ENCODE measurements at places on chromosomes 1 and 21.

DNA sequence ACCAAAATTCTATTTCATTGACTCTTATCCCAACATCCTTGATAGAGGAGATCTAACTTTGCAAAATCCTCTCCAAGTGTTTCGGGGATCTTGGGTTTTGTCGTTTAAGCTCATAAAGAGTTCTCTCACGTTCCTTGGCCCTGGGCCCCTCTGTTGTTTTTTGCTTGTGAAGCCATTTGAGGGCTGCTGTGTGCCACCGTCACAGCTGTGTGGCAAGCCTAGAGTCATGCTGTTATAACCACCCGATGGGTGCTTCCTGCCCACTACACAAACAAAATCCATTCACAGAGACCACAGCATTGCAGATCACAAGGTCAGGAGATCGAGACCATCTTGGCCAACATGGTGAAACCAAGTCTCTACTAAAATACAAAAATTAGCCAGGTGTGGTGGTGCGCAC lies 154.1 kb downstream of the ADSS2 start:
- DNase-seq, result no peak

- DNase-seq, result no peak
These were observed 315.3 kb upstream of the DUSP10 start for GRCh38 chr1:222057162-222057561.

GRCh38 chr1:161273402-161273801 lies 14.9 kb downstream of the PCP4L1 start:
- DNase-seq, result no peak

DNA sequence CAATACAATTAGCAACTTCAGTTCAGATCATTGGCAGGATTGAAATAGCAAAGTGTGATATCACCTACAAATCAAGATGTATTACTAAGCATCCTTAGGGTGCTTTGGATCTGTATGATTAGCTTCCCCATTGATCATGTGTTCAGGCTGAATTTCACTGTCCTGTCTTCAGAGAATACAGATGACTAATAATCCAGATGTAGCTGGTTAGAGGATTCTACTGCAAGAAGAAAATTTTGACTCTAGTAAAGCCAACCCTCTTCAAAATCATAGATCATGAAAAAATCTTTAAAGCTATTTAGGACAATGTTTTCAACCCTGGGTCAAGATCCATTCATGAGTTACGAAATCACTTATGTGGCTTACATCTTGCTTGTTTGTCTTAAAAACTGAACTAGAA lies 184.4 kb downstream of the PTGER3 start:
- no peak for DNase-seq

DNA sequence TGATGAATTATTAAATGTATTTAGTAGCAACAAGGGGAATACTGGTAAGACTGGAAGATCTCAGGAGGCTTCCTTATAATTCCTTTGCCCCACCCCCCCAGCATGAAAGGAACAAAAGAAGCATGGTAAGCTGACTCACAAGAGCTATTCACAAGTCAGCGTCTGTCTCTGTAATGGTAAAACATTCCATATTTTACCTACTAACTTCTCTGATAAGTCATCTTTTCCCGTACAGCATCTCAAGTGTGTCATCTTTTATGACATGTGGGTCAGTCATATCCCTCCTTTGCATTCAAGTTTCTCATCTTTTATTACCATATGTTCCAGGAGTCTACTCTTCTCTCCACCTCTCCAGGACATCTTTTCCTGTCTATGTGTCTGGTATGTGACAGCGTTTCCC lies 241.3 kb downstream of the PLA2G4A start:
- DNase-seq, result no peak

DNA sequence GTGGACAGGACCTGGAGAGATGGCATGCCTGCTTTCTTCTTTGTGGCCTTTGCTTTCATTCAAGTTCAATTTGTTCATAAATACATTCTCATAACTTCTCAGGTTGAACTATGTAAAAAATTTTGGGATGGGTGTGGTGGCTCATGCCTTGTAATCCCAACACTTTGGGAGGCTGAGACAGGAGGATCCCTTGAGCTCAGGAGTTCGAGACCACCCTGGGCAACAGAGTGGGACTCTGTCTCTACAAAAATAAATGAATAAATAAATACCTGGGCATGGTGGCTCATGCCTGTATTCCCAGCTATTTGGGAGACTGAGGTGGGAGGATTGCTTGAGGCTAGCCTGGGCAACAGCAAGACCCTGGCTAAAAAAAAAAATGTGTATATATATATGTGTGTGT lies 2.1 kb downstream of the KIF1B start:
- no peak for DNase-seq

DNA sequence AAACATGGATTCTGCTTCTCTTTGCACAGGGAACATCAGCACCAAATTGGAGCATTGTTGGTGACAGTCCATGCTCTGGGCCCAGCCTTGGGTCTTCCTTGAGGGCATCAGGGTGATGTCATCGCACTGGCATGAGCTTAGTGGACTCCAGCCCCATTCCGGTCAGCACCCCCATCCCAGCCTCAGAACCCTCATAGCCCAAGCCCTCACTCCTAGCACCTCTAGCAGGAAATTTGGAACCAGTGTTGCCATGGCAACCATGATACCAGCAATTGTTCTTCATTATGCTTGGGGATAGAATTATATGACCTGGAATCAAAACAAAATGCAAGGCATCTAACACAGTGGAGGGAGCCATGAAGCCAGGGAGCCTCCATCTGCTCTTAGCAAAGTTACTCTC lies 83.1 kb downstream of the VWA5B1 start:
- no peak for DNase-seq

- no peak for DNase-seq
These were observed 296.1 kb downstream of the CTH start for GRCh38 chr1:70707214-70707613.

DNA sequence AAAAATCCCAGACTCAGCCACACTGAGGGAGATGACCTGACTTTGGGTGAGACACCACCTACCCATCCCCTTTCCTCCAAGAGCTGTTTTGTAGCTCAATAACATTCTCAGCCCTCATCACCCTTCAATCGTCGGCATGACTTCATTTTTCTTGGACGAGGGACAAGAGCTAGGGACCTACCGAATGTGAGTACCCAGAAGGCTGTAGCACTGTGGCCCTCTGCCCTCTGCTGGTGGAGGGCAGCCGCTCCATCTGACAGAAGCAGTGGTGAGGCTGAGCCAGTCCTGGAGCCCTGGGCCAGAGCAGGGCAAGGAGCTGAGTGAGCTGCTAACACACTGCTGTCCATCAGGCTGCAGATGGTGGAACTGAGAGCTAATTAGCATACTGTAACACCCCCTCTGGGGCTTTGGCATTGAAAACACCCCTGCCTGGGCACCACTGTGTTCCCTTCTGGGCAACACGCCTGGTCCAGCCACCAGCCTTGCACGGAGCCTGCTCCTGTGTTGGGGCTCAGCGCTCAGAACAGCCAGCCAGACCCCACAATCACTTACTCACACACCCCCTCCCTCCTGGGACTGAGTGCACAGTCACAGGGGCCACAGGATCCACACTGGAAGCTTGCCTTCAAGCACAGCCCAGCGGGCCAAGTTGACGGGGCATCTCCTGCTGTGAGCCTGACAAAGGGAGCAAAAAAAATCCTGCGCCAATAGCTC lies 18.3 kb upstream of the ALPL start:
- no peak for DNase-seq

- no peak for DNase-seq
These were observed 3.2 kb upstream of the ATP1A2 start for GRCh38 chr1:160112357-160112756.

- peak; percentile 50 for DNase-seq
These were observed 13.5 kb downstream of the ADAMTSL4 start for GRCh38 chr1:150562446-150563339.

DNA sequence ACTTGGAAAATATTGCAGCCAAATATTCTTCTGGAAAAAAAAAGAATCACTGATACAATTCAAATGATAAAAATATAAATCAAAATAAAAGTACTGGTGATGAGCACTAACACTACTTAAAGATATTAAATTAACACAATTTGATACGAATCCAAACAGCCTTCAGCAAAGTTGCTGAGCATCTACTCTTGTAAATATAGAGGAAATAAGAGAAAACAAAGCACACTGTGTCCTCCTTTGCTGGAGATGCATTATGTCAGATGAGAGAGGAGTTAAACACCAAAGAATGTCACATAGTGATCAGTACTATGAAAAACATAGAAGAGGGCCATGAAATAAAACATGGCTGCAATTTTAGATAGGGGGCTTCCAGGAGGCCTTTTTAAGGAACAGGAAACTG lies 177.4 kb upstream of the RNPC3 start:
- DNase-seq, result no peak

DNA sequence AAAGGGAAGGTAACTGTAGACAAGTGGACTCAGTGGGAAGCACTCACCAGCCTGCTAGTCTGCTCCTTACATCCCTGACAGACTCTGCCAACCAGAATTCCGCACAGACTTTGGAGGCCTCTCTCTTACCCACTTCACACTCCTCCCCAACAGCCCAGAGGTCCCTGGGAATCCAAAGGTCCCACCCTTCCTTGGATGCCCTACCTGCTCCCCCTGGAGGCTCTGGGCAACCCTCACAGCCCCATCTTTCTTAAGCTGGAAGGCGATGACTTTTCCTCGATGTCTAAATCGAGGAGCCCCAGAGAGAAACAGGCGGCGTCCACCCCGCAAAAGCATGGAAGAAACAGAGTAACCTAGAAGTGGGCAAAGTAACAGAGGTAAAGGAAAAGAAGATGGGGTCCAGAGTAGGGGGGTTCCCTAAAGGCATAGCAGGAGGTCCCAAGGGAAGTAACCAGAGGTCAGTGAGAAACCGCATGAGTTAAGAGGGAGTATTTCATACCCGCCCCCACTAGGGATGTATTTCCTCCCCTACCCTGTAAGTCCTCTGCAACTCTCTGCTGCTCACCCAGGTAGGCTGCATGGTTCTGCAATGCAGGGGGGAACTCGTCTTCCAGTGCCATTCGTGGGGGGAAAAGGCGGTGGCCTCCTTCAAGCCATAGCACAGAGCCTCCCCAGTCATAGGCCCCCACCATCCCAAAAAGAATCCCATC lies 8.4 kb downstream of the ITGA10 start:
- DNase-seq, result no peak

GRCh38 chr1:15835205-15835740 lies 12.2 kb upstream of the SPEN start:
- DNase-seq, result no peak

DNA sequence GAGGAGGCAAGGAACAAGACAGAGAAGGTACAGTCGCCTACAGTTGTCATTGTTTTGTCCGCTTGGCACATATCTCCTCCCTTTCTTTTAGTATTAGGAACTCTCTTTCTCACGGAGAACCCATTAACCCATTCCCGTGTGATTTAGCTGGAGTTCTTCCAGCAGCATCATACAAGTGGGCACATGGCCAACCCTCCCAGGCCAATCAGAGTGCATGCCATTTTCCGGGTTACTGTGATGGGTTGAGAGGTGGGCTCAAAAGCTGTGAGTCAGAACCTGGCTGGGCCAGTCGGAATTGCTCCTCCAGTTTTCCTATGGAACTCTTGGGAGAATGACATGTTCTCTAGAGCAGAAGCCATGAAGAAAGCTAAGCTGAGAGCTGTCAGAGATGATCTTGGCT lies 83.1 kb upstream of the SOD1 start:
- no peak for DNase-seq

DNA sequence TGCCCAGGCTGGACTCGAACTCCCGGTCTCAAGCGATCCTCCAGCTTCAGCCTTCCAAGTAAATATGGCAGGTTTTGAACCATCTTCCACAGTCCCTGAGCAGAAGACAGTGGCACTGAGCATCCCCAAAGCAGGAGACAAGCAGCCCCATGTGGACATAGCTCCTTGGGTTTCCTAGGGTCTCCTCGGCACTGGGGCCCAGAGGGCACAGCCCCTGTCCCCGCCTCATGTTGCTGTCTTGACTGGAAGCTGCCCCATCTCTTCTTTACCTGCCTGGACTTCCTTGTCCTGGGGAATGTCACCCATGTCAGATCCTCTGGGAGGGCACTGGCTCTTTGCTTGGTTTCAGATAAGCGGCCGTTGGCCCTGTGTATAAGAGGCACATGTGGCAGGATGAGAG lies 263.7 kb upstream of the RAB4A start:
- no peak for DNase-seq

GRCh38 chr1:68321084-68321685 lies 88.9 kb upstream of the WLS start:
- DNase-seq, result peak; percentile 70

DNA sequence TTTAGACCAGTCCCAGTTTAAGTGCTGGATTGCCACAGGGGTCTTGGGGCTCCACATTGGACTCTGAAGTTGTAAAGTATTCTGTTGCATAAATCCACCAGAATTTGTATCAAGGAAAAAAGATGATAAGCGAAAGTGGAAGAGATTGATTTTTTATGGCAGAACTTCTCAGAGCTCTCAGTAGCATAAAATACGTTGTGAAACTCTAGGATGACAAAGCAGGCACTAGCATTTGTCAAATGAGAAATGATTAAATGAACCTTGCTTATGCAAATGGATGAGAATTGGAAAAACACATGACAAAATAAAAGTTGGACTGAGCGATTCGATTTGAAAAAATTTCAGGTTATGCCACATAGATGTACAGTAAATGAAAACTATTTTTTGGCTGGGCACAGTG lies 253.8 kb upstream of the RAB4A start:
- no peak for DNase-seq

GRCh38 chr1:87154384-87154783 lies 174.3 kb upstream of the LMO4 start:
- no peak for DNase-seq

DNA sequence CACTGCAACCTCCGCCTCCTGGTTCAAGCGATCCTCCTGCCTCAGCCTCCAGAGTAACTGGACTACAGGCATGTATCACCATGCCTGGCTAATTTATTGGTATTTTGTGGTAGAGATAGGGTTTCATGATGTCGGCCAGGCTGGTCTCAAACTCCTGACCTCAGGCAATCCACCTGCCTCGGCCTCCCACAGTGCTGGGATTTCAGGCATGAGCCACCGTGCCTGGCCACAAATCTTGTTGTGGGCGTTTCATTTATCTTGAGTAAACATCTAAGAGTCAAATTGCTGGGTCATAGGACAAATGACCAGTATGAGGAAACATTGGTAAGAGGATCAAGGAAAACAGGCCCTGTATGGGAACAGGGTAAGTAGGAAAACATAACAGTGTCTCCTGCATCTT lies 17.9 kb downstream of the TMEM200B start:
- DNase-seq, result no peak

DNA sequence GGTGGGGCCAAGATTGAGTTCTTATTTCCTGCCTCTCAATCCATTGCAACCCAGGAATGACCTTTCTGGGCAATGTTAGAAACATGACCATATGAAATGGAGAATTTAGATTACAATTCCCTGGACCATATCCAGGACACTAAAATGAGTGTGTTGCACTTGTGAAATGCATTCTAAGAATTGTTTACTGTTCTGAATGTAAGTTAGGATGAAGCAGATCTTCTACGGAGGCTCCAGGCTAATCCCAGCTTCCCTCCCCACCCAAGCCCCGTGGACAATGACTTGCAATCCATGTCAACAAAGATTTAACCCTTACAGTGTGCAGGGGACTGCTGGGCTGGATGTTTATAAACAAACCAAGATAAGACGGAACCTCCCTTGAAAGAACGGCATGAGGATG lies 31.7 kb upstream of the HAO2 start:
- no peak for DNase-seq

GRCh38 chr1:86696522-86696921 lies 7.9 kb upstream of the SH3GLB1 start:
- no peak for DNase-seq
